Stimulated activated CD4-positive, alpha-beta T cell treated with anti-CD3 and anti-CD28 coated beads, Interleukin-2, amount 100 ng/mL, for 24 hours (primary cell): ENCODE measurements at places on chromosomes 11 and 22.
A peak's percentile ranks its signal among the peaks of the same experiment; 100 is the strongest.

GRCh38 chr11:86492370-86493010 is 117.8 kb downstream of the CCDC81 start:
- no peak for DNase-seq

GRCh38 chr22:39773503-39773902 is 120.1 kb downstream of the ENTHD1 start:
- no peak for DNase-seq

DNA sequence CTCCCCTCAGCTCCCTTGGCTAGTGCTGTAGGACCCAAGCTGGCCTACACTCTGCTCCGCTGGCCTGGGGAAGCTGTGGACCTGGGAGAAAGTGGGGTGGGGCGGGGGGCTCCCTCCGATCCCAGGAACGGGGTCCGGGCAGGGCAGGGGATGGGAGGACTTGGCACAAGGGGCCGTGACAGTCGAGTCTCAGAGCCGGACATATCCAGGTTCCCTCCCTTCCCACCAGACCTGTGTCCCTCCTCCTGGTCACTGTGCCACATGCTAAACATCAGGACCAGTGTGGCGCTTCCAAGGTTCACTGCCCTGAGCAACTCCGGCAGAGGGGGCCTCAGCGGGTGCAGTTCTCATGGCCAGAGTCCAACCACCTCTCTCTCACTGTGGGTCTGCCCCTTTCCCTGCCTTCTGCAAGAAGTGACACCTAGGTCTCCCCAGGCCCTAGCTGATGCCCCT is 2.0 kb downstream of the DUSP8 start:
- no peak for DNase-seq

DNA sequence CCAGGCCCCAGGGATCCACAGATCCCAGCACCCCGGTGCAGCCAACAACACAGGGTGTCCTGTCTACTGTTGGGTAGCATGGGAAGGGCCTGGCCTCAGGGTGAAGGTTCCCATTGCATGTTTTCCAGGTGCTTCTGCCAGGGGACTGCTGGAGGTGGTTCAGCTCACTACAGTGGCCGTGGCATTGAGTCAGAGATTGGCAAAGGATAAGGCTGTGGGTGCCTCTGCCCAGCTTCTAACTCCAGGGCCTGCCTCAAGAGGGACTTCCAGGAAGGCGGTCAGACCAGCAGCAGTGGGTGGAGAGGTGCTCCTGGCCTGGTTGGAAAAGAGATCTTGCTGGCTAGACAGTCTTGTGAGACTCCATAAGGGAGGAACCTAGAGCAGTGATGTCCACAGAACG is 20.9 kb downstream of the CSNK1E start:
- DNase-seq: no peak

- no peak for DNase-seq
Measured at GRCh38 chr11:8331767-8332166, 68.1 kb upstream of the LMO1 start.

- DNase-seq: no peak
Measured at GRCh38 chr22:34841331-34841771, 224.6 kb upstream of the ISX start.

DNA sequence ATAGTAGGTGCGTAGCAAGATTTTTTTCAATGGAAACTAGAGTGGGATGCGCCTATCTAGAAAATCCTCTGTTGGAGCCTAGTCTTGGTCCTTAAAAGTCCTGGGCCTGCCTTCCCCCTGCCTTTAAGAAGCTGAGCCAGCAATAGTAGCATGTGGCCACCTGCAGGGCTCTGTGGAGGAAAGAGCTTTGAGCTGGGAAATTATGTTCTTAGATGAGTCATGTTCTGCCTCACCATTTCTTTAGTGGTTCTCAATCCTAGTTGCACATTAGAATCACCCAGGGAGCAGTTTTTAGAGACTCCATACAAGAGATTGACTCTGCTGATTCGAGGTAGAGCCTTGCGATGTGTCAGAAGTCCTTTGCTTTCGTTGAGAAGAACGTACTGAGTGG is 133.5 kb downstream of the COMMD9 start:
- no peak for DNase-seq

- no peak for DNase-seq
Measured at GRCh38 chr11:111922803-111923202, 4.1 kb downstream of the C11orf52 start.

DNA sequence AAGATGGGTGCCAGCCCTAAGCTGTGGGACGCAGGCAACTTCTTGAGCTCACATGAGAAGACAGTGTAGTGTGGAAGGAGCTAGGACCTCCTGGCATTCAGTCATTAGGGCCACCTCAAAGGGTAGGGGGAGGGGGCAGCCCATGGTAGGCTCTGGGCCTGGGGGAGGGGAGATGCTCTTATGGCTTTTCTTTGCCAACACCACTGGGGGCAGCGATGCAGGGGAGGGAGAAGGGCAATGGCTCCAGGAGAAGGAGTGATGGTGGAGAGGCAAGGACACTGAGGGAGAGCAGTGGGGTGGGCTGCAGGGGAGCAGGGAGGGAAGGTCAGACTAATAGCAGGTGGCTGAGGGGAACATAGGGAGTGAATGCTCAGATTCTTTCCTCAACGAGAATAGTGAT is 63.3 kb upstream of the SUSD2 start:
- no peak for DNase-seq

DNA sequence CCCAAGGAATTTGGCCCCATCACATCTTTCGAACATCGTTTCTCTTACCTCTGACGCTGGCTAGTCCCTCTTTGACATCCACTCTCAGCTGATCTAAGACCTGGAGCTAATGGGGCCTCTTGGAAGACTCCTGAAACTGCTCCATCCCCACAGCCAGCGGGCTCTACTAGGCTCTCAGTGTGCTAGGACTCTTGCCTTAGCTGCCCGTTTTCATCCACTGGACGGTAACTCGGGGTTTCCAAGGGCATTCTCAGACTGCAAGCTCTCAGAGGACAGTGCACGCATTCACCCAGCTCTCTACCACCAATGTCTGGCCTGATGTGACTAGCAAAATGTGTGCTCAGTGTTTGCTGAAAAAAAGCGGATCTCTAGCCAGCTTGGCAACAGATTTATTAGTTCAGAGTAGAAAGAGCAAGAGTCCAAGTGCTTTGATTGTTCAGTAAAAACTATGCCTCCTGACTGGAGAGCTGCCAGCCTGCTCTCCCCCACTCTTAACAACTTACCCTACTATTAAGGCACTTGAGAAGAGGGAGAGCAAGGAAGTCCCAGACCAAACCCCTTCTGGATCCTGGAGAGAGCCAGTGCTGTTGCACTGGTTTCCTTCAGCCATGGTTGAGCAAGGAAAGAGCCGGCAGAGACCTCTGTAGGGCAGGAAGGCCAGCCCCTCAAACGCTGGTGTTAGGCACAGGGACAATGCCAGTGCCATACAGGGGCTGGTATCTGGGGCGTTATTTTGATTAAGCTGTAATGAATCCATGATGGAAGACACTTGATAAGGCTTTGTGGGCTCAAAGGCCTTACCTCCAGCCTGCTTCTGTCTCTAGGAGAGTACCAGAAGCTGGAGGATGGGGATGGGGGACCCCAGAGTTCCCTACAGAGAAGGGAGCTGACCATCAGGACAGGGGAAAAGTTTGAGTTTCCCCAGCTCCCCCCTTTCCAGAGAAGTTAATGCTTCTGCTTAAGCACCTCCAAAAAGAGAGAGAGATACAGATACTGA is 9.2 kb downstream of the RELA start:
- DNase-seq: no peak

DNA sequence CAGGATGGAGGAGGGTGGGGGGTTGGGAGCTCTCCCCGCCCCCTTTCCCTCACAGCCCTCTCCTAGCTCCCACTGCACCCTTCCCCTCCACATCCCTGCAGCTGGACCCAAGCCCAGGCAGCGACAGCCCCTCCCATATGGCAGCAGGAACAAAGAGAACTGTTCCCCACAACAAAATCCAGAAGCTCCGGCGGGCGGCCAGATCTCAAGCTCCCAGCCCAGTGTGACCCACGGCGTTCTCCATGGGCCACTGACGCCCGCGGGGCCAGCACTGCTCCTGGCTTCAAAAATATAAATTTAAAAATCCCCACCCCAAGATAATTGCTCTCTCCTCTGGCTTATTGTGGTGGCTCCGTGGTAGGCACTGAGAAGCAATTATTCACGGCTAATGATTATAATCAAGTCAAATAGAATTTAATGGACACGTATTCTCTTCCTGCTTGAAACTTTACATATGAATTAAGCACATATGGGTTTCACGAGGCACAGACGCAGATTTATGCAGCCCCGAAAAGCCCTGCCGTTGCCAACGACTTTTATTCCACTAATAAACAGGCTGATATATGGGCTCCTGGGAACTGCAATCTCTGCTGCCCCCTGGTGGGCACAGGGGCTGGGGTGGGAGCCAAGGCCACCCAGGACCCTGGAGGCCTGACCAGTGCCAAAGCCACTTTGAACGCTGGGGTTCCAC is 17.5 kb downstream of the MACROD1 start:
- peak; percentile 80 for DNase-seq

GRCh38 chr22:39133871-39134270 is 18.6 kb downstream of the CBX7 start:
- DNase-seq: no peak

GRCh38 chr22:24153959-24154358 is 27.3 kb upstream of the SUSD2 start:
- no peak for DNase-seq

DNA sequence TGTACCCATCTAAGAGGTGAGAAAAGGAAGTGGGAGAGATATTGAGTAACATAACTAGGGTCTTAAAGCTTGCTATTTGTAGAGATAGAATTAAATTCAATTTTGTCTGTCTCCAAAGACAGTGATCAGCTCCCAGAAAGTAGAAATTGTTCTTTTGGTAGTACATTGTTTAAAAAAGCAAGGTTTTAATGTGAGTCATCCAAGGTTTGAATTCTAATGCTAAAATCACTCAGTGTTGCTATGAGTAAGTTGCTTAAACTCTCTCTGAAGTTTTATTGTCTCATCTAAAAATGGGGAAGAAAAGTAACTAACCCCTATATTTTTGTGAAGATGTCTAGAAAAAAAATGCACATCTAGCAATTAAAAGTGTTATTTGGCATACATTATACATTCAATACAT is 1004.5 kb upstream of the CCDC90B start:
- no peak for DNase-seq

DNA sequence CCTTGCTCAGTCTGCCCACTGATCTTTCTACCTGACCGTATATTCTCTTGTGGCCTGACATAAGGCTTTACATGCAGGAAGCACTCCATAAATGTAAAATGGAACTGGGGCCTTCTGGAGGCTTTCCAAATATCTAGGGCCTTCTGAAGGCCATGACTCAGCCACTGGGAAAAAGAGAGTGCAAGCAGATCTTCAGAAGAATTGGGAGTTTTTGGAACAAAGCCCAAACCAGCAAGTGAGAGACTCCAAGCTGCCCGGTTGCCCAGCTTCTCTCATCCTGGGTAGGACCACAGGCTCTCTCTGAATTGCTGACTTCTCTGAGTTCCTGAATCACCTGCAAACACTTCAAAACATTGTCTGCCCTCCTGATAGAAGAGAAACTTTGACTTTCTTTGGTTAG is 107.9 kb upstream of the BMAL1 start:
- no peak for DNase-seq

DNA sequence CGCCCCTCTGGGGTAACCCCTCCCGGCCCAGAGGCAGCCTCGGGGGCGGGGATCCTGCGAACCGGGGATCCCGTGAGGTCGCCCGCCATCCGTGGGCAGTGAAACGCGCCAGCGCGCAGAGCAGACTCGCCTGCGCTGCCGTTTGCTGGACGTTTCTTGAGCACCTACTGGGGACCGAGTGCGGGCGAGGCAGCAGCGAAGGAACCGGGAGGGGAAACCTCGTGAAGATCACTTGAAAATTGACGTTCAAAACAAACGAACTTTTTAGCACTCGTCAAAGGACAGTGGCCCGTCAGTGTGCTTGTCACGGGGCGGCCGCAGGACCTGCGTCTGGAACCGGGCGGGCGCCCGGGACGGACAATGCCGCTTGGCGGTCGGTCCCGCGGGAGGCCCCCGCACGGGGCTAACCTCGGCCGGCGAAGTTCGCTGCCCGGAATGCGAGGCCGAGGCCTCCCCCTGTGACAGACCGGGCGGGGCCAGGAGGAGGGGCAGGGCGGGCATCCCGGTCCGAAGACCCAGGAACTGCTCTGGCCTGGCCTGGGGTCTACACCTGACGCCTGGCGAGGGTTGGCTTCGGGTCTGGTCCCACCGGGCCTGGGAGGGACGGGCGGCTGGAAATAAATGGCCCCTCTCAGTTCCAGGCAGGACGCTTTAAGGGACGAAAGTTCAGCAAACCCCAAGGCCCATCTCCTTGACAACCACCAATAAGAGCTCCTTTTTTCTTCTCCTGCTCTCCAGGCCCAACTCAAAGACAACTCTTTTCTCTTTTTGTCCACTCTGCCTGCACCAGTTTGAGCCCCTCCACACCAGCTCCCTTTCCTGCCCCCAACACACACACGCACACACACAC is 723 bp upstream of the SCUBE1 start:
- no peak for DNase-seq

GRCh38 chr11:126491092-126491491 is 135.6 kb downstream of the ST3GAL4 start:
- no peak for DNase-seq
